Keratinocyte (primary cell): ENCODE measurements at places on chromosomes 6 and 20. TPM values are rescaled to one million over a fixed set of nuclear protein-coding genes. Genes with fewer than 3 reads are reported as not detected.

Gene BHLHE23
- not detected in 3 replicates for polyA plus RNA-seq

- H3K4me3 ChIP-seq = no peak overlapping the region
- no peak overlapping the region for H3K27ac ChIP-seq
- H3K36me3 ChIP-seq = no peaks in the 10 kb centered on the region
- no peaks in the 10 kb centered on the region for H3K4me1 ChIP-seq
- peak; percentile 26 for DNase-seq
These were observed 35.9 kb downstream of the DUSP22 start for GRCh38 chr6:328136-328670.

- no peak for DNase-seq
- H3K27ac ChIP-seq = no peak overlapping the region
- H3K4me1 ChIP-seq = no peaks in the 10 kb centered on the region
- H3K27me3 ChIP-seq = no peaks in the 10 kb centered on the region
- no peak overlapping the region for H3K4me3 ChIP-seq
These were observed 245.3 kb downstream of the MAFB start for GRCh38 chr20:40443753-40444152.

DNA sequence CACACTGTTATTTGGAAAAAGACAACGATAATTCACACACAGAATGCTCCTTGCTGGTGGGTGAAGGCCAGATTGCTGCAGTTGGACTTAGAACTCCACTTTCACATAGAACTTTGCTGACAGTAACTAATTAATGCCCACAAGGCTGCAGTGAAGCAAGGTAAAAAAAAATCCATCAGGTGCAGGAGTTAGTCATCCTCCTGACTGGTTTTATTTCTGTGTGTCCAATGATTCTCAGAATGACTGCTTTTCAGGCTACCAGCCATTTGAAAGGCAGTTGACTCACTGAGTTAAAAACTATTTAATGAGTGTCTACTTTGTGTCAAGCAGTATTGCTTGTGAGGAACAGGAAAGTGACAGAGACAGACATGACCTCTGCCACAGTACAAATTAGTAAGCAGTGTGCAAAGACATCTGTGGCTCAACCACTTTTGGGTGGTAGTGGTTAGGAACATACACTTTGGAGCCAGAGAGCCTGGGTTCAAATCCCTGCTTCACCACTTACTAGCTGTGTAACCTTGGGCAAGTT lies 41.9 kb downstream of the ELOVL5 start:
- no peaks in the 10 kb centered on the region for H3K36me3 ChIP-seq
- H3K4me3 ChIP-seq = no peak overlapping the region
- H3K27me3 ChIP-seq = no peaks in the 10 kb centered on the region
- DNase-seq = peak; percentile 38

GRCh38 chr6:164924674-164925073 lies 384.7 kb downstream of the C6orf118 start:
- no peak for DNase-seq
- H3K4me1 ChIP-seq = no peaks in the 10 kb centered on the region
- no peaks in the 10 kb centered on the region for H3K27me3 ChIP-seq
- no peak overlapping the region for H3K27ac ChIP-seq
- no peaks in the 10 kb centered on the region for H3K36me3 ChIP-seq

Gene SYCP2
- 0.05 to 0.12 TPM (median 0.07 TPM) in 3 replicates for polyA plus RNA-seq

DNA sequence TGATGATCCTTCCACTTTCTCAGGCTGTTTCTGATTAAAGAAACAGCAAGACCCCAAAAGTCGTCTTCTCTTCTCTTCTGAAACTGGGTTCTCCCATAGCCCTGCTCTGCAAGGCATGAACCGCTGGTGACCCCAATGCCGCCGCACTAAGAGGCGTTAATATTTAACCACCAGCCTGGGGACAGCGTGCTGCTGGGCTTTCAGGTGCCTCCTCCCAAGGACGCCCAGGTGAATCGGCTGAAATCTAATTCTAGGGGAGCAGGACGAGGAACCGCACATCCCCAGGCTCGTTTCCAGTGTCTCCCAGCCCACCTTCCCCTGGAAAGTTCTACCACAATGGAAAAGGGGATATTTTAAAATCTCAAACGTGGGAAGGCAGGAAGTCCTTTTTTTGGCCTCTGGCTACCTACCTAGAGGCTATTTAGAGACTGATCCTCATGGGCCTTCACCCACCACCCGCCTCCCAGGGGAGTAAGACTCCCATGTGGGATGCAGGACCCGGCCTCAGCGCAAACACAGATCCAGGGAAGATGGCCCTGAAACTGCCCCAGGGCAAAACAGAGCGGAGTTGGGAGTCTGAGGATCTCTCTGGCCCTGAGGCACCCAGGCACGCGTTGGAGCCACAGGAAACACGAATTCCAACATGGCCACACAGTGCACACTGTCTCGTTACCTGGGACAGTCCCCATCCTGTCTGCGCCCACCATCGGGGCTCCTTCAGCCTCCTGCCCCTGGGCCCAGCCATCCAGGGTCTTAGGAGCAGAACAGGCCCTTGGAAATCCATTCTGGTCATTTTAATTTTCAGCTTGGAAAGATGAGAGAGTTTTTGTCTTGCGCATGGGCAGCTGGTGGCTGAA lies 56.2 kb downstream of the BMP7 start:
- H3K27ac ChIP-seq = no peak overlapping the region
- DNase-seq = no peak
- H3K27me3 ChIP-seq = peaks cover 30% of the 10 kb centered on the region

Gene OOEP
- 0.08 TPM in 1 of 3 replicates, not detected in the others for polyA plus RNA-seq

- peaks cover 76% of the 10 kb centered on the region for H3K4me1 ChIP-seq
- peaks cover 6% of the 10 kb centered on the region for H3K36me3 ChIP-seq
- no peaks in the 10 kb centered on the region for H3K27me3 ChIP-seq
- no peak for DNase-seq
These were observed 36.8 kb downstream of the ZMYND8 start for GRCh38 chr20:47319517-47320252.

Gene SDHAF4
- polyA plus RNA-seq = 3.6 to 13.0 TPM (median 12.7 TPM) in 3 replicates

Gene TNFRSF6B
- 51.9 to 151 TPM (median 58.1 TPM) in 3 replicates for polyA plus RNA-seq

GRCh38 chr20:23456873-23457272 lies 4.2 kb upstream of the CST11 start:
- DNase-seq = no peak
- no peaks in the 10 kb centered on the region for H3K4me1 ChIP-seq
- no peaks in the 10 kb centered on the region for H3K36me3 ChIP-seq
- no peak overlapping the region for H3K27ac ChIP-seq

DNA sequence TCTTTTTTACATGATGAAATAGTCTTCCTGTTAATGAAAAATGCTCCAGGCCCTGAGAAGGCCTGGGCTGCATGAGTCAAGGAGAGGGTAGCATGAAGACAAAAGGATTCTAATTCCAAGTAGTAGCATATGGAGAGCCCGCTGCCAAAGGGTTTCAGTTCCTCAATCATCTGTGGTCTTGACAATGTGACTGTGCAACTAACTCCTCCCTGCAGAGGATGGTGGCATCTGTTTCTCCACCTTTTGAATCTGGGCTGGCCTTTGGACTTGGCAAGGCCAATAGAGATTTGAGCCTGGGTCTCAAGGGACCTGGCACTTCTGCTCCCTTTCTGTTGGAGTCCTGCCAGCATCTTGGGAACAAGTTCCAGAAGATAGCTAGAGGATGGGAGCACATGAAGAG lies 35.1 kb upstream of the ANKEF1 start:
- no peaks in the 10 kb centered on the region for H3K27me3 ChIP-seq
- H3K4me1 ChIP-seq = no peaks in the 10 kb centered on the region
- no peak for DNase-seq
- no peak overlapping the region for H3K4me3 ChIP-seq
- H3K27ac ChIP-seq = no peak overlapping the region

DNA sequence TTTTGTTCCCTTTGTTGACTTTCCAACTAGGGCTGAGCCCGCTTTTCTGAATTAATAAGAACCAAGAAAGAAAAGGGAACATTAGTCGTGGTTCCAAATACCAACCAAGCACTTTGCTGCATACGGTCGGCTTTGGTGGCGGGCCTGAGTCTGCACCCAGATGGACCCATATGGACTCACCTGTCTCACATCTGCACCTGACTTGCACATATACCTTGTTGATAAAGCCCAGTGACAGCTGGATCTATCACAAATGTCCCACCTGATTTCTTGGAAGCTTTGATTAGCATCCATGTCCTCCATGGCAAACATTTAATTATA lies 39.0 kb downstream of the TPD52L1 start:
- H3K27ac ChIP-seq = peak overlapping the region; percentile 84
- no peaks in the 10 kb centered on the region for H3K36me3 ChIP-seq
- H3K4me1 ChIP-seq = peaks cover 25% of the 10 kb centered on the region
- H3K4me3 ChIP-seq = no peak overlapping the region
- no peak for DNase-seq
- H3K27me3 ChIP-seq = no peaks in the 10 kb centered on the region

- H3K4me3 ChIP-seq = no peak overlapping the region
- H3K4me1 ChIP-seq = no peaks in the 10 kb centered on the region
These were observed 118.7 kb downstream of the SMOC2 start for GRCh38 chr6:168559574-168560098.

DNA sequence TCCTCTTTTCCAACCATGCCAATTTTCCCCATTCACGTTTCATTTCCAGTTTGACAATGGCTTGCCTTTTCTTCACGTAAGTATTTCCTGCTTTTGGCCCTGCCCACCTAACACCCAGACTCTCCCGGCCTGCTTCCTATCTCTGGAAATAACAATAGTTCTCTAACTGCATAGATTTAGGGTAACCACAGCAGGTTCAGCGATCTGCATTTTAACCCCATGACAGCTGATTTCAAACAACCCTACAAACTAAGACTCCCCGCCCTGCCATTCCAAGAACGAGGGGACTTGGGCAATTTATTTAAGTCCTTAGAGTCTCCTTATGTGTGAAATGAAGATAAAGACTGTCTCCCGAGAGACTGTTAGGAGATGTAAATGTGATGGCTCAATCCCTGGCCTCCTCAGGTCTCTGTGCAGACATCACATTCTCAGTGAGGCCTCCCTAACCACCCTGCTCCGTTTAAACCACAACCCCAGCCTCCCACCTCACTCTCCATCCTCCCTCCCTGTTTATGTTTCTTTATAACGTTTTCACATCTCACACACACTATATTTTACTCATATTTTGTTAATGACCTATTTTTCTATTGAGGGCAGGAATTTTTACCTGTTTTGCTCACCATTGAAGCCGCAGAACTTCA lies 134.8 kb downstream of the GJA10 start:
- H3K36me3 ChIP-seq = no peaks in the 10 kb centered on the region
- H3K27me3 ChIP-seq = no peaks in the 10 kb centered on the region
- DNase-seq = no peak
- peaks cover 11% of the 10 kb centered on the region for H3K4me1 ChIP-seq
- no peak overlapping the region for H3K27ac ChIP-seq
- H3K4me3 ChIP-seq = no peak overlapping the region

DNA sequence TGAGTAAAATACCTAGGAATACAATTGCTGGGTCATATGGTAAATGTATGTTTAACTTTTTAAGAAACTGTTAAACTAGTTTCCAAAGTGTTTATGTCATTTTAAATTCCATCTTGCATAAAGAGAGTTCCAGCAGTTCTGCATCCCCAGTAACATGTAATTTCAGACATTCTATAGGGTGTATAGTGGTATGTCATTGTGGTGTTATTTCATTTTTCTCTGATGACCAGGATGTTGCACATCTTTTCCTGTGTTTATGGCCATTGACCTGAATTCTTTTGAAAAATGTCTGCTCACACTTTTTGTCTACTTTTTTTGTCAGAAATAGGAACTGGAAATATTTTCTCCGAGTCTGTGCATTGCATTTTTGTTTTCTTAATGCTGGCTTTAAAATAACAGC lies 128.9 kb downstream of the TMEM200A start:
- H3K27me3 ChIP-seq = no peaks in the 10 kb centered on the region
- peaks cover 7% of the 10 kb centered on the region for H3K4me1 ChIP-seq
- DNase-seq = no peak
- H3K36me3 ChIP-seq = no peaks in the 10 kb centered on the region
